Urinary bladder (tissue), 4 donors: ENCODE measurements at places on chromosomes 1 and 21. TPM values are rescaled to one million over a fixed set of nuclear protein-coding genes. Genes with fewer than 3 reads are reported as not detected.

DNA sequence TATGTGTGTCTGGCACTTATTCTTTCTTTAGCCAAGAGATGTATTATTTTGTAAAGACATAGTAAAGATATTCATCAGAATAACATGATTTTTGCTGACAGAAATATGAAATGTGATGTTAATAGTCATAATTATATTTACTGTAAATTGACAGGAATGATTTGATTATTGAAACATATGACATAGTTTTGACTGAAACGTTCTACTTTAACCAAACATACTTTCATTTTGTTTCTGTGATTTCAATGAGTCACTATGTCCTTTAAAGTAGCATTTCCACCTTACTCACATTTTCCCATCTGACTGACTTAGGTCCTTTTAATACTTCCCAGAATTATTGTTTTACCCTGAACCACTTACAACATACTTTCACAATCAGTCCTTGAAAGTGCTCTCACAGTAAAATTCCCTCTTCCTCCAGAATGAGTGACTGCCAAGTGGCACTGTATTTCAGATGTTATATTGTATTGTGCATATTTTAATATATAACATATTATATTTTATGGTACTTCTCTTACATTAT lies 437.9 kb downstream of the NCAM2 start:
- DNase-seq = no peak

DNA sequence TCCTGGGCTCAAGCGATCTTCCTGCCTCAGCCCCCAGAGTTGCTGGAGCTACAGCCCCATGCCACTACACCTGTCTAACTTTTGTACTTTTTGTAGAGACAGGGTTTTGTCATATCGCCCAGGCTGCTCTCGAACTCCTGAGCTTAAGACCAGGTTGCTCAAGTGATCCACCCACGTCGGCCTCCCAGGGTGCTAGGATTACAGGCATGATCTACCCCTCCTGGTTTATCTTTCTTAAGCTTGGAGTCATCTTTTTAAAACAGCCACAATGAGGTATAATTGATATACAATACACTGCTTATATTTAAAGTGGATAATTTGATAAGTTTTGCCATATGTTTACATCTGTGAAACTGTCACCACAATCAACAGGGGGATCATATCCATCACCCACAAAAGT lies 25.4 kb upstream of the WDR26 start:
- no peak for DNase-seq

DNA sequence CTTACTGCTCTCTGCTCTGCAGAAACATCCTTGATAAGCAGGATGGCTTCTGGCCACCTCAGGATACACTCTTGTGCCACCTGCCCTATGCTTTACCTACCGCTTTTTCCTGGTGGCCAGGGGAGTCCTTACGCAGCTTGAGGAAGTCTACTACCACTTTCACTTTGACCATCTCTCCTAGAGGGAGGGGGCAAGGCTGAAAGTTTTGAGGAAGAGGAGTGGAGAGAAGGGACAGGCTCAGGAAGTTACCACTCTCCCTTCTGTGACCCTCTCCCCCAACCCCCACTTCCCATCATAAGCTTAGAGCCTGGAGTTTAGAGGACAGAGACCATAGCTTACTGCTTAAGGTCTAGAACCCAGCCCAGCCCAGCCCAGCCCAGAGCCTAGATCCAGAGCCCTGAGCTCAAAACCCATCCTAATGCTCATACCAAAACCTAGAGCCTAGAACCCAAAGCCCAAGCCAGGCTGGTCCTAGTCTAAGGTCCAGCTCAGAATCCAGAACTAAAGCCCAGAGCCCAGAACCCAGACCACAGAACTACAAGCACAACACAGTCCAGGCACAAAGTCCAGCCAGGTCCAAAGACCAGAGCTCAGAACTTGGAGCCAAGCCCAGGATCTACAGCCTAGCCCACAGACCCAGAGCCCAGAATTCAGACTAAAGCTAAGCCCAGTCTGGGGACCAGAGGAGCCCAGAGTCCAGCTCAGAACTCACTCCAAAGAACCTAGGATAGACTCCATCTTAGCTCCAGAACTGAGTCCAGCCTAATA lies 18.0 kb upstream of the MFSD2A start:
- no peak for DNase-seq

DNA sequence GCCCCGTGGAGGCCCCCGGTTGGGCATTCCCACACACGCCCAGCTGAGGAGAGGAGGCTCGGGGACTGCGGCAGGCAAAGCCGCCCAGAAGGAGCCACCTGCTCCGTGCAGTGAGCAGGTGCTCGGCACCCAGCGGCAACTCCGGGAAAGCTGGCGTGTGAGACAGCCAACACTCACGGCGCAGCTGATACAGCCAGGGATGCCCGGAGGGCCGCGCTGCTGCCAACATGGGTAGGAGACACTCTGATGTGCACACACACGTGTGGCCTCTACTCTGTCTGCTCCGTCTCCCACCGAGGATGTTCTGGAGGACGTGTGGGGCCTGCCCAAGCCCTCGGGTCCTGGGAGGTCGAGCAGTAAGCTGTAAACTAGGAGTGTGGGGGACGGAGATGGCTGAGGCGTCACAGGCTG lies 12.9 kb downstream of the MORN1 start:
- DNase-seq = no peak

- no peak for DNase-seq
Measured at GRCh38 chr1:107524301-107524700, 383.5 kb downstream of the NTNG1 start.

DNA sequence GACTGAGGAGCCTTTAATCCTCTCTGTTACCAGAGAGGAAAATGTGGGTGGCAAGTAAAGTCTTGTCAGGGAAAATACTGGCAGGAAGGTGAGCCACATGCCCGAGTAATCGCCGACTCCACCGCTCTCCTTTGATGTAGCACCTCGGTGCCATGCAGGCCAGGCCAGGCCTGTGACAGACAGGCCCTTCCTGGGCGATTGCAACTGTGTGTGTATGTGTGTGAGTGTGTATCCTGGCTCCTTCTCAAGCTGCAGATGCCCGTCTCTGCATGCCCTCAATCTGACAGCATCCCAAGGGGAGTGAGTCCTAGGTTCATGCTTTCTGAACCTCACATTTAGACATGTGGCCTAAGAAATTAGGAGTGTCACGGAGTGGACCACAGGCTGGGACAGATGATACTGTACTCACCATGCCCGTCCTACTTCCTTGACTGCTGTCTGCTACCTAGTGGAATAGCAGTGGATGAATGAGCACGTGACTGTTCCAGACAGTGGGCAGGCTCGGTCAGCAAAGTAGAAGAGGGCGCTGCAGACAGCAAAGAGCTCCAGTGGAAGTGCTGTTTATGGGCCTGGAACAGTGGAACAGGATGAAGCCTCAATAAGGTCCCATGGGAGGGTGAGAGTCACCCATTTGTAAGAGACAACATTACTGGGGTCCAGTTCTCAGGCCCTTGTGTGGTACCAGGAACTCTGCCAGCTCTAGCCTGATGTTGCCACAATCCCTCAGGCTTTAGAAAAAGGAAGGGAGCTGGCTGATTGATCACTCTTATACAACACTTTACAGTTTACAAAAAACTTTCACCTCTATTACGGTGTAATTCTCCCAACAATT lies 25.3 kb downstream of the SERTAD4 start:
- DNase-seq = no peak

- no peak for DNase-seq
Measured at GRCh38 chr1:58927722-58928085, 143.9 kb upstream of the JUN start.

DNA sequence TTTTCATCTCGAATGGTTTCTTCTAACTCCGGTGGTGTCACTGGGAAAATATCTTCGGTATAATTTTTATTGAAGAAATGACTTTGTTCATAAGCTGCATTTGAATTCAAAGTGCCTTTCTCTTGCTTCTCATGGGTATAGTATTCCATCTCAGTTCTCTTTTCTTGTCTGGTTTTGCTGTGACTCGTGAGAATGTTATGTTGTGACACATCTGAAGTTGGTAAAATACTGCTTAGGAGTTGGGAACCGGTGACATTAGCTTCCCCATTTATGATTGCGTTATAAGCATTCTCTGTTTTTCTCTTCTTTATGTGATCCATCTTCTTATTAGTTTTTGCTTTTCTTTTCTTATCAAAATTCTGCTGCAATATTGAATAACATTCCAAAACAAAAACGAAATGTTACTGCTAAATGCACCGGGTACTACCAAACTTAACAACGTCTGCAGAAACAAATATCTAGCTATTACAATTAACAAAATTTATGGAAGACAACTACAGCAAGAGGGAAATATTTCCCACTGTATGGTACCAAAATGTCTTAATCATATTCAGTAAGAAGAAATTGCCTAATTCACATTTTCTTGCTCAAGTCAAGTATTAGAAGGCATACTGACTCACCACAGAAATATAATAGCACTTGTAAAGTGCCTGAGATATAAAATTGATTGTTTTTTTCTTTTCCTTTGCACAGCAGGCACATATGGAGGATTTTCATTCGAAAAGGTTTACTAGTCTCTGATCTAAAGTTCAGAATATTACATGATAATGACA lies 15.5 kb downstream of the LRIF1 start:
- no peak for DNase-seq

- DNase-seq = no peak
Measured at GRCh38 chr1:76170084-76170483, 95.5 kb downstream of the ST6GALNAC3 start.

GRCh38 chr1:1291023-1291528 lies 10.8 kb downstream of the SCNN1D start:
- DNase-seq = no peak

- no peak for DNase-seq
Measured at GRCh38 chr1:22208973-22209378, 66.1 kb upstream of the WNT4 start.

DNA sequence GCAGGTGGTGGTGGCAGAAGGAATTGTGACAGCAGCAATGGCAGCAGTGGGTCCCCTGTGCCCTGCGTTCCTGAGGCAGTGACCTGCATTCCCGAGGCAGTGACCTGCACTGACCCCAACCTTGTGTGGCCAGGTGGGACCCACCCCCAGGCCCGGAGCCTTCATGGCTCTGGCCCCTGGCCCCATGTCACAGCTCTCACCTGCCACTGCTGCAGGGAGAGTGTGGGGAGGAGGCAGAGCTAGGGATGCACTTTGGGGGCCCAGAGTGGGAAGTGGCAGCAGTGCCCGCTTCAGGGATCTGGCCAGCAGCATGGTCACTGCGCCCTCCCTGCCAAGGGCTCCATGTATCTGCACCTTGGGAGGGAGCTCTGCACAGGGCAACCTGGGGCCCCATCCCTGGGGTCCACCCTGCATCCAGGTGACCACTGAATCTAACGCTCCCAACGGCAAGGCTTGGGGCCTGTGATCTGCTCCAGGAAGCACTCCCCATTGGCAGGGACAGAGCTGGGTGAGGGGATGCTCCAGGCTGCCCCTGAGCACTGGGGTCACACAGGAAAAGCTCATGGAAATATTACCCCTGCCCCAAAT lies 618.6 kb downstream of the RWDD3 start:
- DNase-seq = no peak

GJA5 gene
- 14.9 TPM for polyA plus RNA-seq

GJA4 gene
- polyA plus RNA-seq = 33.6 TPM

UBASH3A gene
- 0.27 TPM for polyA plus RNA-seq

SPATA1 gene
- 0.24 TPM for polyA plus RNA-seq

RAB3B gene
- 0.44 TPM for polyA plus RNA-seq

SIM2 gene
- 0.06 TPM for polyA plus RNA-seq
